ENCODE measurements at places on chromosomes 6 and 20.
A peak's percentile ranks its signal among the peaks of the same experiment; 100 is the strongest.

GRCh38 chr6:143675946-143676345 is 1.8 kb upstream of the PHACTR2 start:
- DNase-seq: no peak

- no peak for DNase-seq
Measured at GRCh38 chr6:16452348-16452747, 214.0 kb downstream of the GMPR start.

DNA sequence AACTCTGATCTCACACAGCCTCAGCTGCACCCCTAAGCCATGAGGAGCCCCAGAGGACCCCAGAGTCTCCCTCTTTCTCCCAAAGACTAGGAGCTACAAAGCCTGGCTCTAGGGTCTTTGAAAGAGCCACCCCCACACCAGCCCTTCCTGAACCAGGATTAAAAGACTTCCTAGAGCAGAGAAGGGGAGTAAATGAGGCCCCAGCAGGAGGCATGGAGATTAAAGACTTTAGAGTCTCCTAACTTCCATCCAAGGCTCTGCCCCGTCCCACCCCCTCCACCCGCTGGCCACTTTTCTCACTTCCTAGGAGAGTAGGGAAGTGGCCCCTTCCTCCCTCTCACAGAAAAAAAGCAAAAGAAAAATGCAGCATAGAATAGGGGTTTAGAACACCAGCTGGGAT is 1.7 kb downstream of the PREX1 start:
- no peak for DNase-seq

GRCh38 chr6:84449220-84449619 is 221.8 kb upstream of the CEP162 start:
- DNase-seq: no peak

- no peak for DNase-seq
Measured at GRCh38 chr6:157063176-157063905, 260.0 kb downstream of the TMEM242 start.

DNA sequence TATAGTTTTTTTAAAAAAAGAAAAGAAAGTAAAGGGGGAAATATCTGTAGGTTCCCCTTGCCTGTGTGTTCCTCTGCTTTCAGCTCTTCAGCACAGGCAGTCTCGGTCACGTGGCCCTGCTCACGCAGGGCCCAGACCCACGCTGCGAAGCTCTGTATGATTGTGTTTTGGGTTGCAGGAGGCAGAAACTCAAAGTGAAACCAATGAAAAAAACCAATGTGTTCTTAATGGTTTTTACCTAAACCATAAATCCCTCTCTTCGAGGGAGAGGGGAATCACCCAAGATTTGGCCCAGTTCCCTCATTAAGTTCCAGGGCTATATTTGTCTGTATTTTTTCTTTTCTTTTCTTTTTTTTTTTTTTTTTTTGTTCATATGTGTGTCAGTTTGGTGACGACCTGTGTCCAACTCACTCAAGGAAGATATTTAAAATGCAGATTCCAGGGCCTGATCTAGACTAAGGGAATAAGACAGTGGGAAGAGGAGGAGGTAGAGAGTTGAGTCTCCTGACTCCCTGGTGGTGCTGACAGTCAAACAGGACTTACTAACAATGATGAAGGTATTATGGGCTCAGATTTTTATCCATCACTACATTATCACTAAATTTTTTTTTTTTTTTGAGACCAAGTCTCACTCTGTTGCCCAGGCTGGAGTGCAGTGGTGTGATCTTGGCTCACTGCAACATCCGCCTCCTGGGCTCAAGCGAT is 33.8 kb upstream of the RREB1 start:
- DNase-seq: peak; percentile 57

GRCh38 chr6:53986165-53986720 is 125.0 kb upstream of the MLIP start:
- DNase-seq: no peak

- no peak for DNase-seq
Measured at GRCh38 chr20:62146019-62146755, 2.6 kb downstream of the SS18L1 start.

DNA sequence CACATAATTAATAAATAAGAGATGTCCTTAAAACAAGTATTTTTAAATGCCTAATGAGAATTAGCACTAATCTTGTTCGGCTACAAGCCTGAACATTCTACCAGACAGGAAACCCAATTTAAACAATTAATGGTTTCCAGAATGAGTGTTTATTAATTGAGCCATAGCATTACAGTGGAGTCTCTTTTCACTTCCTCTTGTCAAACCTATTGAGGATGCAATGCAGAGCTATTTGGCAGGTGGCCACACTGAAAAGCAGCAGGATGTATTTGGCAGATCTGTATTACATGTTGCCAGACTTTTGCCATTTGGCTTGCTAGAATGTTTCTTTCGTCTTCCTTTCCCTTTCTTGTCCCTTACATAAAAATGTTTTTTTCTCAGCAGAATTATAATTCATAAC is 475.2 kb upstream of the MARCKS start:
- no peak for DNase-seq

DNA sequence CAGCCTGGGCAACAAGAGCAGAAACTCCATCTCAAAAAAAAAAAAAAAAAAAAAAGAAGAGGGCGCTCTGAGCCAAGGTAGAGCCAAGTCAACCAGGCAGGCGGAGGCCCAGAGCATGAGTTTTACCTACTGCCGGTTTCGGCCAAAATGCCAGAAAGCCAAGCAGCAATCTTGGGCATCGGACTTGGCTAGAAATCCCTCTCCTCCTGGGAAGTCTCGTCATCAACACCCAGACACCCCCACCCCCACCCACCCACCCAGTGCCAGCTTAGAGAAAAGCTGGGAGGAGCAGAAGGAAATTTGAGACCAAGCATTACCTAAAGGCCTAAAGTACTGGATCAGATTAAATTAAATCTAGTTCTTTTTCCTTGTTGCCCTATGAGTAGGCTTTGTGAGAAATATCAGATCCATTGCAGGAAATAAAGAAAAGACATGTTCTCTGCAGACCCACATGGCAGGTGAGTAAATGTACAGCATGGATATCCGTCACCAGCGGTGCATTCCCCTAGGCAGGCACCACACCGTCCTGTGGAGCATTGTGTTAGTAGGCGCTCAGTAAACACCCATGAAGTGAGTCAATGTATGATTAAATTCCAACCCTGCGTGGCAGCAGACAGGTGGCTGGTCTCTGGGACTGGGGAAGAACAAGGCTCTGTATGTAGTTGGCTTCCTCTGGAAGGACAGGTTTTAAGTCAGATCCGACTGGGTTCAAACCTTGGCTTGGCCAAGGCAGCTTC is 21.0 kb downstream of the RIPOR3 start:
- no peak for DNase-seq

DNA sequence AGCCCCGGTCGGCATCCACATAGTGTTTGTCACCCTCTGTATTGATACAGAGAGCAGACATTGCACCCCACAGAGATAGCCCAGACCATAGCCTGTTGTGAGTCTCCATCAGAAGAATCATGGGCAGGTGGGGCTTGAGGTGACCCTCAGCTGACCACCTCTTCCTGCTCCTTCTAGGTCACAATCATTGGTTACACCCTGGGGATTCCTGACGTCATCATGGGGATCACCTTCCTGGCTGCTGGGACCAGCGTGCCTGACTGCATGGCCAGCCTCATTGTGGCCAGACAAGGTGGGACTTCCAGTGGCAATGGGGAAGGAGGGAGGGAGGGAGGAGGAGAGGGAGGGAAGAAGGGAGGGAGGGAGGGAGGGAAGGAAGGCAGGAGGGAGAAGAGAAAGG is 61.4 kb upstream of the RIN2 start:
- no peak for DNase-seq

- DNase-seq: no peak
Measured at GRCh38 chr6:143098054-143098671, 37.5 kb downstream of the AIG1 start.

DNA sequence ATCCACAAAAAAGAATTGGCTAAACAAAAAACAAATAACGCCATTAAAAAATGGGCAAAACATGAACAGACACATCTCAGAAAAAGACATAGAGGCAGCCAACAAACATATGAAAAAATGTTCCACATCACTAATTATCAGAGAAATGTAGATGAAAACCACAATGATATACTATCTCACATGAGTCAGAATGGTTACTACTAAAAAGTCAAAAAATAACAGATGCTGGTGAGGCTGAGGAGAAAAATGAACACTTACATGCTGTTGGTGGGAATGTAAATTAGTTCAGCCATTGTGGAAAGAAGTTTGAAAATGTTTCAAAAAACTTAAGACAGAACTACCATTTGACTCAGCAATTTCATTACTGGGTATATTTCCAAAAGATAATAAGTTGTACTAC is 430.1 kb upstream of the JAG1 start:
- DNase-seq: no peak

DNA sequence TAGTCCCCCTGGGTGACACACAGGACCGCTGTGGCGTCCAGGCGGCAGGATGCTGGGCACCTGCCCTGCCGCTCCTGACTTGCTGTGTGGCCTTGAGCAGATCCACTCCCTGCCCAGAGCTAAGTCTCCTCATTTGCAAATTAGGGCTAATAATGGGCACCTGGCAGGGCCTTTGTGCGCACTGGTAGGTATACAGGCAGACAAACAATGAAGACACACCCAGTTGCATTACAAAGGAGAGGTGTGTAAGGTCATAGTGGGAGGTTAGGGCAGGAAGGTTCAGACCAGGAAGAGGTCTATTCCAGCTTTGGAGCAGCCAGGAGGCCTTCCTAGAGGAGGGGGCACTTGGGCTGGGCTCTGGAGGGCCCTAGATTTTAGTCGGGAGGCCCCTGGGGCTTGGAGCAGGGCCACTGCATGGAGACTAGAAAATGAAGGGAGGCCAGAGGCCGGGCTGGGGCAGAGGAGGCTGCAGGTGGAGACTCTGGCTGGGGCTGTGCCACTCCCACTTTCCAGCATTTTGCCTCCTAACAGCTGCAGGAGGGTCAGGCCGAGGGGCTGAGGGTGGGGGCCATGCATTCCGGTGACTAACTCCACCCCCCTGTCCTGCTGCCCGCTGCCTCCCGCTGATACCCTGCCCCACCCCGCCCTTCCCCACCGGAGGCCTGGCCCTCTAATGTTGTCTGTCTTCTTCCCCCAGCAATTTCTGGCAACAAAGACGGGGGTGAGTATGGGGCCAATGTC is 28.5 kb downstream of the MYH7B start:
- DNase-seq: no peak

DNA sequence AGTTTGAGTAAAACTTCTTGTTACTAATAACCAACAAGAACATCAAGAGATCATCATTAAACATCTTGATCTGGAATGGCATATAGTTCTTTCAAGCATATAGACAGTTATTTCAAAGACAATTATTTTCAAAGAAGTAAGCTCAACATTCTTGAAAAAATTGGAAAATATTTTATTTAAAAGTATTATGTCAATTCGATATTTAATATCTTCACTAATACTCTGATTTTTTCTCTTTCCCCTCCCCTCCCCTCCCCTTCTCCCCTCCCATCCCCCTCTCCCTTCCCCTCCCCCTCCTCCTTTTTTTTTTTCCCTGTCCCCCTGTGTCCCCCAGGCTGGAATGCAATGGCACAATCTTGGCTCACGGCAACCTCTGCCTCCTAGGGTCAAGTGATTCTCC is 82.8 kb downstream of the SASH1 start:
- DNase-seq: no peak

DNA sequence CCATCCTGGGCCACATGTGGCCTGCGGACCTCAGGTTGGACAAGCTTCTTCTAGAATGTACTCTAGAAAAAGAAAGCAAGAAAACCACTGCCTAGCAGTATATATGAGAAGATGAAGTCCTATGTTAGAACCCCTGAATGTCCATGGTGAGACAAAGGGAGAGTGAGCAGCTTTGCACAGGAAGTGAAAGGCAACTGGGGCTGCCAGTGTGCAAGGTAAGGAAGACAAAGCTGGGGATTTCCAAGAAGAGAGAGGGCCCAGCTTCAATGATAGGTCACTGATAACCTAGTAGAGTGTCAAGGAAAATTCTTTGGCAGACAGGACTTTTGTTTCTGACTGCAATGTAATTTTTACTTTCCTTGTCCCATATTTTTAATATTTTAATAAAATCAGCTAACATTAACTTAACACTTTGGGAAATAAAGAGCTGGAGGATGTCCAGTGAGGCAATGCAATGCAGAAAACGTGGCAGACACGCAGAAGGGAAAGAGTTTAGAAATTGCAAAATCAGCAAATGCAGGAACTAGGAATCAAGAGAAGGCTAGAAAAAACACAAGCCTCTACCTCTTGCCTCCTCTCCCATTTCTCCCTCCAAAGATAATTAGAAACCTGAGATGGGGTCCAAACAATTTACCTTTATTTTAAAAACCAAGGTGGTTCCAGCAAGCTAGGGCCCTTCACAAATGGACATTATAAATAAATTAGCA is 47.4 kb downstream of the CYP39A1 start:
- no peak for DNase-seq

DNA sequence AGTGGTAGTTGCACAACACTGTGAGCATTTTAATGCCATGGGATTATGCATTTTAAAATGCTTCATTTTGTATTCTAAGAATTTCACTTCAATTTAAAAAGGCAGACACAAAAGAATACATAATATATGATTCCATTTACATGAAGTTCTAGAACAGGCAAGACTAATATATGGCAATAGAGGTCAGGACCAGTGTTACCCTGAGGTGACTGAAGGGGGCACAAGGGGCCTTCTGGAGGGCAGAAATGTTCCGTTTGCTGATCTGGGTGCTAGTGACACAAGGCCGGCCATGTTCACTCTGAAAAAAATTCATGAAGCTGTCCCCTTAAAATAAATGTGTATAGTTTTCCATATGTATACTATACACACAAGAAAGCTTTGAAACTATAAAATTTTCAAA is 28.5 kb downstream of the TASP1 start:
- DNase-seq: no peak

DNA sequence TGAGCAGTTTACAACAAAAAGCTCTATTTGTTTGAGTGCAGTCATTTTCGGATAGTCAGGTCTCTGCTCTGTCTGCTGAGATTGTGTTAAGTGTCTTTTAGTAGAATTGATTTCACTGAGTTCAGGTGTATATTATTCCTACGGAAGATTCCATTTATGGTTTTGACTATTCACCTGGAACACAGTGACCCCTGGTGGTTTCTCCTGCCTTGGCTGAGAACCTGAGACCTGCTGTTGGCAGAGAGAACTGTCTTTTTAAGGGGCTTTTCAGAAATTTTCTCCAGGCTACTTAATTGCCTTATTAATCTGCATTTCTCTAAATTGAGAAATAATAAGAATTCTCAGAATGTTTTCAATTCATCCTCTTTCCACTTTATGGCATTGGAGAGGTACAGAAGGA is 508.0 kb downstream of the TBC1D32 start:
- no peak for DNase-seq

DNA sequence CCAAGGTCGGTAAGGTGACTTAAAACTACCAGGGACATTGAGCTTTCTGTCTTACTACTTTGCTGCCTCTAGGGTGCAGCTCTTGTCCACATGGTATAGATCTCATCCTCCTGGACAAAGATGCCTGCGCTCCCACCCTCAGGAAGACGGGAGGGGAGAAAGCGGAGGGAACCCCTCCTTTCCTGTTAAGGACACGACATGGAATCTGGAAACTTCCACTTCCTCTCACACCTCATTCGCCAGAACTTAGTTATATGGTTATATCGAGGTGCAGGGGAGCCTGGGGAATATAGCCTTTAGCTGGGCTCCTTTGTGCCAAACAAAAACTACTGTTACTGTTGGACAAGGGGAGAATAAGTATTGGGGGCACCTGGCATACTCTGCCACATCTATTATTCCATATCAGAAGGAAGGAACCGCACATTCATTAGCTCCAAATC is 224.3 kb upstream of the TSHZ2 start:
- DNase-seq: no peak

GRCh38 chr6:42367353-42368011 is 84.2 kb downstream of the TRERF1 start:
- no peak for DNase-seq

Data from activated CD8-positive, alpha-beta memory T cell treated with anti-CD3 and anti-CD28 coated beads, Interleukin-2, amount 50 U/mL, for 4 hours (primary cell).